NCI-H1930 (cell line): ENCODE measurements at places on chromosomes 1 and 21.

GRCh38 chr1:221141606-221142285 lies 262.5 kb downstream of the HLX start:
- no peak for DNase-seq

DNA sequence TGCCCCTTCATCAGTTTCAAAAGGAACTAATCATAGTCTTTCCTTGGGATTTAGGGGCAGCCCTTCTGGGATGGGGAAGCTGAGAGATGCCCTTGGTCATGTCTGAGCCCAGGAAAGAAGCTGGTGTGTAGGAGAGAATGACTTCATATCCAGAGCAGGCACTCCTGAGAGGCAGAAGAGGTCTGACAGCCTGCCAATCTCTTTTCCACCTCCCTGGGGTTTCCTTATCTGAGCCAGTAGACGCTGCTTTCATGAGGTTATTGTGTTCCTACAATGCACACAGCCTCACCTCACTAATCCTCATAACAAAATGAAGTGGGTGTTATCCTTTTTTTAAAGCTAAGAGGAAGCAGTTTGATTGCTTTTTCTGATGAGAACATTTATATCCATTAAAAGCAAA lies 14.1 kb downstream of the ROR1 start:
- DNase-seq, result no peak

DNA sequence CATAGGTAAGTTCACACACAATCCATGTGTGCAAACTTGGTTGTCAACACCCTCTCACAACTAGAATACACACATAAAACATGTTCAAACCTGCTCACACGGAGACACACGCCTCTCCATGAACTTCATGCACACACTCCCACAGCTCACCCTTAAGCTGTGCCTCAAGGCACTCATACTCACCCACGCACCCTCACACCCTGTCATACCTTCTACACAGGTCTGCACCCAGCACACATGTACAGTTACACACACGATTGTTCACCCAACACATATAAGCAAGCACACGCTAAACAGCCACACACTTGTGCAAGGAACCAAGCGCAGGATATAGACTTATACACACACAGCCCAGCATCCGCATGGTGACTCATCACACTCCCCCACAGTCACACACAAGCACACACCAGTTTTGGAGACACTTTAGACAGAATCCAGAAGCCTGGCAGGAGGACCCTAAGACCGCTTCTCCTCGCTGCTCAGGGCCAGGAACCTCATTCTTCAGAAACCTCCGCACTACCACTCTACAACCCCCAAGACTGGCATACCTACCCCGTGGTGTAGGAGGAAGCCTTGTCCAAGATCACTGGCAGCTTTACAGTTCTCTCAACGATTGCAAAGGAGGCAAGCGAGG lies 58.7 kb upstream of the ZC3H12A start:
- no peak for DNase-seq

GRCh38 chr1:43924516-43924915 lies 9.1 kb upstream of the ARTN start:
- DNase-seq, result no peak

DNA sequence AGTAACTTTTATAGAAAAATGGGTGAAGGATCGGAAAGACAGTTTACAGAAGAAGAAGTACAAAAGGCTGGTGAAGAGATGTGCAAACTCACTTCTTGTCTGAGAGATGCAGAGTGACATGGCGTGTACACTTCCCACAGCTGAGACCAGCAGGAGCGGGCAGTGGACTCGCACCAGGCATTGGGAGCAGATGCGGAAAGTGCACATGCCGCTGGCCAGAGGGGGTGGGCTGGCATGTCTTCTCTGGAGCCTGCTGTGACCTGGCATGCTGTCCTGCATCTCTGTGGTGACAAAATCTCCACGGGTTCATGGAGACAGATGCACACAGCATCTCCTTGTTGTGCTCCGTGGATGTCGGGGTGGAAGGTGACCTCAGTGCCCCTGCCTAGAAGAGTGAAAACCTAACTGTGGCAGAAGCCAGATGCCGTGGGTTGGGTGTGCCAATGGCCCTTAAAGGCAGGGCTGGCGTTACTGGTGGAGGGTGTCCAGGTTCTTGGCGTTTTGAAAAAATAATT lies 128.6 kb upstream of the COL6A1 start:
- DNase-seq, result no peak

GRCh38 chr21:19807201-19807600 lies 1191.0 kb upstream of the NCAM2 start:
- no peak for DNase-seq

DNA sequence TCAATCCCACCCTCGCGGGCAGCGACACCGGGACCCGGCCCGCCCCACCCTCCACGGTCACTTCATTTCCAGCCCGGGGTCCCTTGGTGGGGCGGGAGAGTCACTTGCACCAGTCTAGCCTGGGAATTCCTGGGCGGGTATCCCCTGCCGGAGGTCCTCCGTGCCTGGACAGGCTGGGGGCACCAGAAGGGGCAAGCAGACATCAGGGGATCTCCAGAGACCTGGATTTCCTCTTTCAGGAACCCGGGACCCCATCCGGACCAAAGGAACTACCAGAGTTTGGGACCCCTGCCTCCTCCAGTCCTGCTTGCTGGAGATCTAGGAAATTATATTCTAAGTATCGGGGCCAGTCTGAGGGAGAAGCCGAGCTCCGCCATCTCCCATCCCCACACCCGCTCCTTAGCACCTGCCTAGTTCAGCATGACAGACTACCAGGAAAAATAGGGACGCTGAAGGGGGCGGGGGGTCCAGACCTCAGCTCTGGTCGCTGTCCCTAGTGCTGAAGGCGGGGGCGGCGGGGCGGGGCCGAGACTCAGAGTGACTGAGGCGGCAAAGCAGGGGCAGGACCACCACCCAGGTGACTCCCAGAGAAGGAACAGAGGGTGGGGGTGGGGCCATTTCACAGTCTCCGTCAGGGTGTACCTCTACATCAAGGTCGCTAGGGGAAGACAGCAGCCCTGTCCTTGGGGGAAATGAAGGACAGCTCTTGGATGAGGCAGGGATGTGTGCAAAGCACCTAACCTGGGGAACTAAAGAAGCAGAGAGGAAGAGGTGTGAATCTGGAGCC lies 832 bp downstream of the HCN3 start:
- peak; percentile 24 for DNase-seq

GRCh38 chr21:46227811-46228344 lies 696 bp downstream of the LSS start:
- no peak for DNase-seq

DNA sequence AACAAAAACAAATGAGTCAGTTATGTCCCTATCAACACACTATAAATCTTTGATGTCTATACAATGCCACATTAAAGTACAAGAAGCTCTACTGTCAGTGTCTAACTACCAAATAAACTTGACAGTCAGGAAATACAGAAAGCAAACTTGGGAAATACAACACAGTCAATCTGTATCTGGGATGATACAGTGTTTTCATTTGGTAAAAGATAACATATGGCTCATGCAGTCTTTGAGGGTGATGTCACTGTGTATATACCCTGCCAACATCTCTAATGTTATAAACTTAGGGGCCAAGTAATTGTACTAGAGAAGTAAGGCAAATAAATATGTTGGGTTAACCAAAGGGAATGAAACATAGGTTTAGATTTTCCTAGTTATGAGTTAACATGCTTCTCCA lies 552.5 kb upstream of the ADAMTS5 start:
- no peak for DNase-seq

DNA sequence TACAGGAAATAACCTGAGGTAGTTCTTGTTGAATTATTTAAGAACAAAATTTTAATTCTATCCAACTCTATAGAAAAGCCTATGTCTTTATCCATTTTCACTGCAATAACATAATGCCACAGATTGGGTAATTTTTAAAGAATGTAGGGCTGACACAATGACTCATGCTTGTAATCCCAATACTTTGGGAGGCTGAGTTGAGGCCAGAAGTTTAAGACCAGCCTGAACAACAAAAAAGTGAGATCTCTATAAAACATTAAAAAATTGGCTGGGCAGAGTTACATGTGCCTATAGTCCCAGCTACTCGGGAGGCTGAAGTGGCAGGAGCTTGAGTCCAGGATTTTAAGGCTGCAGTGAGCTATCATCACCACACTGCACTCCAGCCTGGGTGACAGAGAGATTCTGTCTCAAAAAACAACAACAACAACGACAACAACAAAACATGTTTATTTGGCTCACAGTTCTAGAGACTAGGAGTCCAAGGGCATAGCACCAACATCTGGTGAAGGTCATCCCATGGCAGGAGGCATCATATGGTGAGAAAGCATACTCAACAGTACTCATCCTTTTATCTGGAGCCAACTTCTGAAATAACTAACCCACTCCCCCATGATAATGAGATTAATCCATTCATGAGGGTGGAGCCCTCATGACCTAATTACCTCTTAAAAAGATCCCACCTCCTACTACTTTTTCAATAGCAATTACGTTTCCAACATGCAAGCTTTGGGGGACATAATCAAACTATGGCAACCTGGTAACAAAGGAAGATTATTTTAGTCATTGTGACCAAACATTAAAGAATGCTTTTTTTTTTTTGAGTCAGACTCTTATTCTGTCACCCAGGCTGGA lies 59.6 kb downstream of the ABL2 start:
- DNase-seq, result no peak

- DNase-seq, result no peak
These were observed 51.5 kb upstream of the WNT2B start for GRCh38 chr1:112457241-112457640.

GRCh38 chr1:98975113-98975512 lies 29.5 kb downstream of the PLPPR5 start:
- no peak for DNase-seq

DNA sequence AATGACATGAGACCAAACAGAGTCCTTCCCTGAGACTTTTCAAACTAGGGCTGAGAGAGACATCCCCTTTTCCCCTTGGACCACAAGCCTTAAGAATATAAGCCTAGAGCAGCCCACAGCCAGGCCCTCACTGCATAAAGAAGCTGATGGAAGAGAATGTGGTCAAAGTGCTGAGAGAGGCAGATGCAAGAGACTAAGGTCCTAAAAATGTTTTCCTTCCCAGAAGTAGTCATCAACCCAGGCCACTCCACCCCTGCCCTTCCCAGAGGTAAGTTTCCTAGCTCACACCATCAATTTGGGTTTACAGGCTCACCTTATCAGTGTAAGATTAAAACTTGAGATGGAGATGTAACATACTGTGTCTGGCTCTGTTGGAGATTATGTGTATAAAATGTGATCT lies 58.2 kb downstream of the BCAR3 start:
- no peak for DNase-seq

DNA sequence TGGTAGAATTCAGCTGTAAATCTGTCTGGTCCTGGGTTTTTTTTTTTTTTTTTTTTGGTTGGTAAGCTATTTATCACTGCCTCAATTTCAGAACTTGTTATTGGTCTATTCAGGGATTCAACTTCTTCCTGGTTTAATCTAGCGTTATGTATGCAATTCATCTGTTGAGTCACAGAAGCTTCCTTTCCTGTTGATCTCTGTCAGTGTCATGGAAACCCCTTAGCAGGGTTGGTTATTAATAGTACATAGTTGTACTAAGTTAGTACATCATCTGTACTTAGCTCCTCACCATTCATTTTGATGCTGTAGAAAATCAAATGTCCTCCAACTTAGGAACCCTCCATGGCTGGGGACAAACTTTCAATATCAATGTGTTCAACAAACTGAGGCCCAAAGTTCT lies 51.0 kb upstream of the BARHL2 start:
- no peak for DNase-seq

GRCh38 chr1:89310976-89311375 lies 38.3 kb upstream of the GBP5 start:
- DNase-seq, result no peak

DNA sequence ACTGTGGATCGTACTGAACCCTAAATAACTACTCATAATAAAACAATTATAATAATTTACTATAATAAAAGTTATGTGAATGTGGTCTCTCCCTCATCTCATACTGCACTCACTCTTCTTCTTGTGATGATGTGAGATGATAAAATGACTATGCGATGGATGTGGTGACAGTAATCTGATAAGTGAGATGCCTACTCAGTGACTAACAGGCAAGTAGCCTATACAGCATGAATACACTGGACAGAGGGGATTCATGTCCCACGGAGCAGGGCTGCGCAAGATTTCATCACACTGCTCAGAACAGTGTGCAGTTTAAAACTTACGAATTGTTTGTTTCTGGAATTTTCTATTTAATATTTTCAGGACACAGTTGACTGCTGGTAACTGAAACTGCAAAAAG lies 304.0 kb downstream of the DUSP10 start:
- DNase-seq, result no peak

DNA sequence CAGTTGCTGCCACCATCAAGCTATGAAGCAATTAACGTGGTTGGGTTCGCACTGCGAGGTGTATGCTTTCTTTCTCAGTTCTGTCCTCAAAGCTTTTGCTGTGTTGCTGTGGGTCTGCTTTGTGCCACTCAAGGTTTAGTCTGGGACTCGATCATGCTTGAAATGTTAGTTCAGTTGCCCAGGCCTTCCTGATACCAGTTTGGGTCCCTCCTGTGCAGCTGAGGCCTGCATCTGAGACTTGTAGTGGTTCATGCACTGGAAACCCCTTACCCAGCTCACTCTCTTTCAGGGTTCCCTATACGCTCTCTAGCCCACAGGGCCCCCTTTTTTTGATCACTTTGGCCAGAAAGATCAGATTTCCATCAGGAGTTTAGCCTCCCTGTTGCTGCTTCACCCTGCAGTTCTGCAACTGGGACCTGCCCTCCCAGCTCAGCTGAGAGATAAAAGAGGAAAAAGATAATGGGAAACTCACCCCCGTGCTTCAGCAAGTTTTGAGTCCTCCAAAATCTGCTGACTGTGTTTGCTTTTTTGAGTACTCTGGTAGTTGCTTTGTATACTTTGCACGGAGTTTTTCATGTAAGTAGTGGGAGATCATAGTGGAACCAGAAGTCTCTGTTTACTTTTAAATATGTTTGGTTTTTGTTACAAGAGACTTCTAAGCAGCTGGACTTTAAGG lies 317.0 kb downstream of the HHAT start:
- DNase-seq, result no peak

DNA sequence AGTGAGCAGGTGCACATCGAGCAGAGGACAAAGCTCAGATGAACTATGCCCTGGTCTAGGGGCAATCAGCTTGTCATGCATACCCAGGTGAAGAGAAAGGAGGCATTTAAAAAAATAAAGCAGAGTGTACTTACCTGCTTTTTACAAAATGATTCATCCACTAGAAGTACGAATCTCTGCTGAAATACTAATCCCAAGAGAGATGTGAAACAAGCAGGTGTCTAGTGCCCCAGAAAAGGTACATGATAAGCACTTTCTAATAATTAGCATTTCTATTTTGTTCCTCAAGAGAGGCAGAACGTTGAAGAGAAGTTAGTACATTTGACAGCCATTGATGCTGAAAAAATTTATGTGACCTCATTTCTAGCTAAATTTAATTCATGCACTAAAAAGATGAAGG lies 31.1 kb downstream of the CHODL start:
- DNase-seq, result peak; percentile 11

DNA sequence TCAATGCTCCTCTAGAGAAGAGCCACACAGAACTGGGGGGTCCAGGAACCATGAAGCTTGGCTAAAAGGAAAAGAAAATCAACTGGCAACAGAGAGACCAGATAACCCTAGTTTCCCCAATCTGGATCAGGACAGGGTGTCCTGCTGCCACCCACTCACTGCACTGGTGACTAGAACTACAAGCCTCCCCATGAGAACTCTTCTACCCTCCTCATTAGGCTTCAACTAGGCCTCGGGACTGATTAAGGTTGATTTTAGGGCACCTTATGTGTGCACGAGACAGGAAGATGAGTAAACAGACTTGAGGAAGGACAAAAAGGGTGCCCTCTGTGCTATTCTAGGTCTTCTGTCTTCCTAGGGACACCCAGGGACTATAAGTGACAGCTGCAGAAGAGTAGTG lies 2.3 kb upstream of the SF3B4 start:
- no peak for DNase-seq

- DNase-seq, result no peak
These were observed 99.0 kb upstream of the LBR start for GRCh38 chr1:225526878-225527277.
